ENCODE measurements at places on chromosomes 7 and 10. TPM values are rescaled to one million over a fixed set of nuclear protein-coding genes. Genes with fewer than 3 reads are reported as not detected.

- DNase-seq: no peak
These were observed 70.6 kb downstream of the AP3M1 start for GRCh38 chr10:74079936-74080590.

GRCh38 chr7:80499350-80499953 lies 12.4 kb downstream of the GNAT3 start:
- no peak for DNase-seq

DNA sequence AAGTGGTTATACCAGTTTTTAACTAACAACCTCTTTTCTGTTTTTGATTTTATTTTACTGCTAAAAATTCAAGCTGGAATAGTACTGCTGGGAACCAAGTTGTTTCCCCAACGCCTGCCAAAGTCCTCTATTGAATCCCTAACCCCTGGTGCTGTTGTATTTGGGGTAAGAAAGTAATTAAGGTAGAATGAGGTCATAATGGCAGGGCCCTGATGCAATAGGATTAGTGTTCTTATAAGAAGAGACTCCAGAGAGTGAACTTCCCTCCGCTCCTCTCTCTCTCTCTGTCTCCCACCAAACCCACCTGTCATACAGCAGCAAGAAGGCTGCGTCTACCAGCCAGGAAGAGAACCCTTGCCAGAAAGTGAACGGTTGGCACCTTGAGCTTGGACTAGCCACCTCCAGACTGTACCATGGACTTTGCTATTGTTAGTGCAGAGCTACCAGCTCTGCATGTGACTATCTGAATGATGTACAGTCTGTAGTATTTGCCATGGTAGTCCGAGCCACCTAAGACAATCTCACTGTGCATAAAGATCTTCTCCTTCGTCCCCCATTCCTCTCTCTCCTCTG lies 86.5 kb upstream of the KLF6 start:
- DNase-seq: no peak

GRCh38 chr7:29877196-29877595 lies 70.9 kb downstream of the WIPF3 start:
- DNase-seq: no peak

GRCh38 chr10:689452-690371 lies at the start of gene DIP2C:
Gene DIP2C (minus strand): TSS chr10:689668. CDS start chr10:689578, 90 bp downstream.
- no peak for DNase-seq

MGMT gene
- 30.0 TPM for polyA plus RNA-seq

DNA sequence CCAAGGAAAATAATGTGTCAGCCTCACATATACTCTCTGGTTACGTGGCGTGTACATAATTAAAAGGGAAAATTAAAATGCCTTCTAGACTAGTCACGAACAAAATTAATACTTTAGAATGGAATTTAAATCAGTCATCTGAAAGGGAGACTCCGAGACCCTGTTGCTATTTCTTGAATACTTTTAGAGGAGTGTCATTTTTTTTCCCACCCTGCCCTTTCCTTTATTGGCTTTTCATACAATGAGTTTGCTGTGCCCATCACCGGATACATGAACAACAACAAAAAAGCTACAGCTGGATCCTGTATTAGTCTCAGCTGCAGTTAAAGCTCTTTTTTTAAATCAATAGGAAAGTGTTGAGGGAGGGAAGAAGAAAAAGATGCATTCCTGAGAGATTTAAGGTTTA lies 20.1 kb downstream of the CYTH3 start:
- DNase-seq: no peak

Data from left renal cortex interstitium (tissue), 4 donors.